ENCODE measurements at places on chromosomes 16 and 17. TPM values are rescaled to one million over a fixed set of nuclear protein-coding genes. Genes with fewer than 3 reads are reported as not detected.

The KCNH6 gene
- not detected for polyA plus RNA-seq

The SDR42E1 gene
- 1.9 TPM for polyA plus RNA-seq

GRCh38 chr16:46746821-46747776 is 1.0 kb downstream of the MYLK3 start:
- no peak for DNase-seq

- DNase-seq: no peak
Measured at GRCh38 chr17:79017546-79018369, 6.2 kb upstream of the C1QTNF1 start.

GRCh38 chr16:1980030-1980769 is 1.1 kb downstream of the NOXO1 start:
- DNase-seq: no peak

Measured in CD8-positive, alpha-beta memory T cell (primary cell).